AG04450 (cell line): ENCODE measurements at places on chromosomes 5 and 9. TPM values are rescaled to one million over a fixed set of nuclear protein-coding genes. Genes with fewer than 3 reads are reported as not detected.
A peak's percentile ranks its signal among the peaks of the same experiment; 100 is the strongest.

DNA sequence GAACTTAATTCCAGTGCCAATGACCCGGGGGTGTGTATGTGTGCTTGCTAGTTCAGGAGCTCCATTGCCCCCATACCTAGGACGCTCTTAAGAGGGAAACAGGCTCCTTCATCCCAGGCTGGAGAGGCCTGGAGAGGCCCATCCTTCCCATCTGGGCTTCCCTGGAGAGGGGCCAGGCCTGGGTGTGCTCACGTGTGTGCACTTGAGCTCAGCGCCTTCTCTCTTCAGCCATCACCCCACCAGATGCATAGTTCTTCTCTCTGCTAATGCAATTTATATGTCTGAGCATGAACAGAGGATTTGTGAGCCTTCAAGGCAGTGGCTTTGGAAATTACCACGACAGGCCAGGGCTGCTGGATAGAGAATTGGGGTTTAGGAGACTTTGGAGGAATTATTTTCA, 48.6 kb upstream of the SHB start:
- no peak for DNase-seq

The C9orf50 gene
- 0.26 and 0.30 TPM in 2 replicates for polyA plus RNA-seq

DNA sequence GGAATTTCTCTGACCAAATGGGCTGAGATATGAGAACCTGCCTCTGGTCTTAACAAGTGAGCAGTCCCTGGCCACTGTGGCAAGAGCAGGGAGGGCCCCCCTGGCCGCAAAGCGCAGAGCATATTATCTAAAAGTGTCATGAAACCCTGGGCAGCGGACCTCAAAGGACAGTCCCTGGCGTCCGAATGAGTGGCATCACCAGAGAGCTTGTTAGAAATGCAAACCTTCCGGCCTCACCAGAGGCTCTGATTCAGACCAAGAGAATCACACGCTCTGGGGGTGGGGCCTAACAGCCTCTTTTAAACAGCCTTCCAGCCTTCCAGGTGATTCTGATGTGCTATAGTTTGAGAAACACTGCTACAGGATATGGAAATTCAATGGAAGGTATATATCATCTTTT, 10.9 kb downstream of the PTPN3 start:
- no peak for DNase-seq

DNA sequence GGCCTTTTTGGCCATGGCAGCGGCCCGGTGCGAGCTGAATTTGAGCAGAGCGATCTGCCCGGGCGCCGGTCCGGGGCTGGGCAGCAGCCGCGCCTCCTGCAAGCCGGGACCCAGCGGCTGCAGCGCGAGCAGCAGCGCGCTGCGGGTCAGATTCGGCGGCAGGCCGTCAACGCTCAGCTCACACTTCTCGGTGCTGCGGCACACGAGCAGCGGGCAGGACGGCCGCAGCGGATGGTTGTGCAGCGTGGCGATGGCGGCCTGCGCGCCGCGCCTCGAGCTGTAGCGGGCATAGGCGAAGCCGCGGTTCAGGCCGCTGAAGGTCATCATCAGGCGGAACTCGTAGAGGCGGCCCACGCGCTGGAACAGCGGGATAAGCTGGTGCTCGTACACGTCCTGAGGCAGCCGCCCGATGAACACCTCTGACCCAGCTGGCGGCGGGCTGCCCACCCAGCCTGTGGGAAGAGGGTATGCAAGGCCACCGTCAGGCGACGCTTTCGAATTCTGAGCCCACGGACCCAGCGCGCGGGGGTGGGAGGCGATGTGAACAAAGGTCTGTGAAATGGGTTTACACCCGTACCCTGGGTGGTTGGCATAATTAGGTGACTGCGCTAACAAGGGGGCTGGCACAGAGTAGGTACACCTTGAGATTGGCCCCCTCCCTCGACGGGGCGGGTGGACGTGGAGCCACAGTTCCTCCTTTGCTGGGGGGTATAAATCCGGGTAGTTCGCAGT, 755 bp downstream of the DND1 start:
- DNase-seq, result no peak

The BSPRY gene
- polyA plus RNA-seq, result not detected in 2 replicates

The STXBP1 gene
- 19.8 and 25.0 TPM in 2 replicates for polyA plus RNA-seq

- no peak for DNase-seq
Observed at GRCh38 chr5:14735944-14736343, 71.4 kb downstream of the OTULIN start.

DNA sequence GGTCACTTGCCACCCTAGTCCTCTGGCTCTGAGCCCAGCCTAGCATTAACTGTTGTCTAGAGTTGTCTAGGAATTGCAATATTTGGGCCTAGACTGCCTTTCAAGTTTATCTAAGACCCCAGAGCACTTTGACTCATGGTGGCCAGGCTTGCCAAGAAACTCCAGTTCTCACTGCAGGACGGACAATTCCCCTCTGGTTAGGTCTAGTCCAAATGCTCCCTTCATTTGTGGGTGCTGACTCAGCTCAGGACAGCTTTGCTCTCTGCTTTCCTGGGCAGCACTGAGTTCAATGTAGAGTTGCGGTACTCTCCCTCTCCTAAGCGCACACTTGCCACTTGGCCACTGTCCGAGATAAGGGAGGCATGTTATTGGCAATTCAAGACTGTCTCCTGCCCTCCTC, 619.4 kb downstream of the TLE1 start:
- DNase-seq, result peak; percentile 2

The HACD4 gene
- 8.5 and 12.1 TPM in 2 replicates for polyA plus RNA-seq

The AK8 gene
- polyA plus RNA-seq, result 0.14 and 0.15 TPM in 2 replicates

DNA sequence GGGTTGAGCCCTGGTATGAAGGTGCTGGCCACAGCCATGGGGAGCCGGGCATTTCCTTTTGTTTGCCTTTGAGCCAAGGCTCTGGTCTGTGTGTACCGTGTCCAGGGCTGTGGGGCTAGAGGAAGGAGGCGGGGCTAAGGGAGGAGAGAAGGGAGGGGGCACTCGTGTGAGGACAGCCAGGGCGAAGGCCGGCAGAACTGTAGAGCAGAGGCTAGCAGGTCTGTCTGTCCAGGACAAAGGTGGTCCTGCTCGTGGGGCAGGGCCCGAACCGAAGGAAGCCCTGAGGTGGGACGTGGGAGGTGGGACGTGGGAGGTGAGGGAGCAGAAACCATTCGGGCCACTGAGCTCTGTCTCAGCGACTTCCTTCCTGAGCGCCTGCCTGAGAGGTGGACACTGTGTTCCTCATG, 41.3 kb upstream of the TESK1 start:
- no peak for DNase-seq

GRCh38 chr9:76744336-76744735, 19.9 kb upstream of the PCA3 start:
- DNase-seq, result no peak

The SPATA31C1 gene
- polyA plus RNA-seq, result not detected in 2 replicates

- DNase-seq, result no peak
Observed at GRCh38 chr5:132237670-132238069, 10.0 kb upstream of the P4HA2 start.

- DNase-seq, result no peak
Observed at GRCh38 chr5:64532212-64532611, 26.4 kb downstream of the RGS7BP start.

The FOXD1 gene
- polyA plus RNA-seq, result 7.5 and 8.4 TPM in 2 replicates

DNA sequence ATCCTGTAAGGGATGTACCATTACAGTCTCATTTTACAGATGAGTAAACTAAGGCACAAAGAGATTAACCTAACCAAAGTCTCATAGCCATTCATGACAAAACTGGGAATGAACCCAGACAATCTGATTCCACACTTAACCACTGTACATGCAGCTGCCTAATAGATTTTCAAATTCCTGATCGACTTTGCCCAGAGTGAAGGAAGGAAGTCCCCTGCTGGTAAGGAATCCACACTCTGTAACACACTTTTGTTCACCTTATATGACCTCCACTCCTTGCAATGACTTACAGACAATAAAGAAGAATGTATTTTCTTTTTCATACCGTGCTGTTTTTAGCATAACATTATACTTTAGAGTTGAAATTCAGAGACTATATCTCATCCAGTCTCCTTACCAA, 31.3 kb upstream of the PLPP6 start:
- no peak for DNase-seq

- no peak for DNase-seq
Observed at GRCh38 chr5:126939887-126940286, 90.5 kb downstream of the MARCHF3 start.

- DNase-seq, result no peak
Observed at GRCh38 chr5:52947851-52948250, 41.3 kb upstream of the ITGA2 start.

The SLC36A2 gene
- not detected in 2 replicates for polyA plus RNA-seq

- DNase-seq, result no peak
Observed at GRCh38 chr5:66138637-66139317, 5.3 kb upstream of the SREK1 start.

The OMD gene
- not detected in 2 replicates for polyA plus RNA-seq

DNA sequence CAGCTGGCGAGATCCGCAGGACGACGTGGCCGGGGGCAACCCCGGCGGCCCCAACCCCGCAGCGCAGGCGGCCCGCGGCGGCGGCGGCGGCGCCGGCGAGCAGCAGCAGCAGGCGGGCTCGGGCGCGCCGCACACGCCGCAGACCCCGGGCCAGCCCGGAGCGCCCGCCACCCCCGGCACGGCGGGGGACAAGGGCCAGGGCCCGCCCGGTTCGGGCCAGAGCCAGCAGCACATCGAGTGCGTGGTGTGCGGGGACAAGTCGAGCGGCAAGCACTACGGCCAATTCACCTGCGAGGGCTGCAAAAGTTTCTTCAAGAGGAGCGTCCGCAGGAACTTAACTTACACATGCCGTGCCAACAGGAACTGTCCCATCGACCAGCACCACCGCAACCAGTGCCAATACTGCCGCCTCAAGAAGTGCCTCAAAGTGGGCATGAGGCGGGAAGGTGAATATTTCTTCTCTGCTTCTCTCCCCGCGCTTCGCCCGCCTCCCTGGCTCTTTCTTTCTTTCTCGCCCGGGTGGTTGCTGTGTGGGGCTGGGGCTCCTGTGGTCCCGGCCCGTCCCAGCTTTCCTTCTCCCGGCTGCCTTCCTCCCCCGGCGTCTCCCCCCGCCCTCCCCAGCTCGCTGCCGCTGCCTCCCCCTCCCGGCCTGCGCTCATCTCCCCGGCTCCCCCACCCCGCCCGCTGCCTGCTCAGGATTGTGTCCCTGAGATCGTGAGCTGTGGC, 2.2 kb downstream of the NR2F1 start:
- no peak for DNase-seq

The TAF11L10 gene
- not detected in 2 replicates for polyA plus RNA-seq

DNA sequence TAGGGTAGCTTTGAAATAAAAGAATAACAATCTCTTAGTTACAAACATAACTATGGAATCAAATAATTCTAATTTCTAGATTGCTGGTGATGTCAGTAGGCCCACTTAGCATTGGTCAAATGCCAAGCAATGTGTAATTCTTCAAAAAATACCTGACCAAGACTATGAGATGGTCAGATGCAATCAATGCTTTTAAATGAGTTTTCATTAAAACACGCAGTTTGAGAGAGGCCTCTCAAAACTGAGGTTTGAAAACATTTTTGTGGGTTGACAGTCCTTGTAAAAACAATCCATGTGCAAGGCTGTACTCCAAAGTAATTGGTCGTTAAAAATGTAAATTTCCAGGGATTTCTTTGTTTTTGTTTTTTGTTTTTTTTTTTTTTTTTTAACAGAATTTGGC, 1.2 kb upstream of the RLN2 start:
- no peak for DNase-seq

- DNase-seq, result no peak
Observed at GRCh38 chr9:2623288-2624050, 1.9 kb downstream of the VLDLR start.

- peak; percentile 90 for DNase-seq
Observed at GRCh38 chr9:116288658-116289057, 135.1 kb downstream of the PAPPA start.

DNA sequence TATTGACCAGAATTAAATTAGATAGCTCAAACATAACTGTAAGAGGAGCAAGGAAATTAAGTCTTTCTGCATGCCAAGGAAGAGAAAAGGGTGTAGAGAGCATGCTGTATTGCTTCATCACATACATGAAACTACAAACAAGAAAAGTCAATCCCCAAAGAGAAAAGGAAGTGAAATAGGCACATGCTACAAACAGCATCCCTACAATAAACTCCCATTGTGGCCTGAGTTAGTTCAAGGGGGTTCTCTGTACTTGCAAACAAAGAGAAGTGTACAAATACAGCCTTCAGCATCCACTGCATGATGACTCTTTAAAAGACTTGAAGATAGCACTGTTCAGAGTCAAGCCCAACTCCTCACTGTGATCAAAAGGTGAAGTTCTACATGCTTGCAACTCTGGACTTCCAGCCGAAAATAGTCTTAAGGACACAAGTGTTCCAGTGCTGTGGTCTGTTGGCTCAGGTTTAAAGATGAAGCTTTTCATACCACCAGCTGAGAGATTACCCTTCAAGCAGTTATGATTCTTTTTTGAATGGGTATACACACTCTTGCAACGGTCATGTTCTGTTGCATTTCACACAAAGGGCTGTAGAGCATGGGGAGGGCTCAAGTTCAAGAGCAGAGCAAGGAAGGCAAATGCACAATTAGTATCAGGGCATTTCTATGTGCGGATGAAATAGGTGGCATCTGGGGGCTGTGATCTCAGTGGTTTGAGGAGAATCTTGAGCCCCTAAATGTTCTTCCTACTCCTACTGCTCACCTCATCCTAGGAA, 534.5 kb downstream of the EBF1 start:
- DNase-seq, result no peak

The ADCY2 gene
- not detected in 2 replicates for polyA plus RNA-seq

- DNase-seq, result no peak
Observed at GRCh38 chr9:135032041-135032835, 55.2 kb upstream of the OLFM1 start.

GRCh38 chr5:141155540-141156374, 5.9 kb downstream of the PCDHB6 start:
- no peak for DNase-seq

GRCh38 chr5:144386315-144386714, 215.6 kb downstream of the KCTD16 start:
- no peak for DNase-seq

DNA sequence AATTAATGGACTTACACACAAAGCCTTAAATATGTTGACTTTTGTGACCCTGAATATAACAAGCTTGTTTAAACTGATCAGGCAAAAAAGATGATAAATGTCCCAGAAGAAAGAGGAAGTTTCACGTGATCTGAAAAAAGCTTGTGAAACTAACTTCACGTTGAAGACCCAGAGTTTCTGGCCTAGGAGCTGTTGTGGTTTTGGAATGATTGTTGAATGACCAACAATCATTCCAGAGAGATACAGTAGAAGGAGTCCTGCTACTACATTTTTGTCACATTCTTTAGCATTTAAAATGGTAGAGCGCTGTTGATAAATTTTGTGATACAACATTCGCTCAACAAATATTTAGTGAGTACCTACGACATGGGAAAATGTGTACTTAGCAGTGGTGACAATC, 143.1 kb upstream of the FBN2 start:
- no peak for DNase-seq

DNA sequence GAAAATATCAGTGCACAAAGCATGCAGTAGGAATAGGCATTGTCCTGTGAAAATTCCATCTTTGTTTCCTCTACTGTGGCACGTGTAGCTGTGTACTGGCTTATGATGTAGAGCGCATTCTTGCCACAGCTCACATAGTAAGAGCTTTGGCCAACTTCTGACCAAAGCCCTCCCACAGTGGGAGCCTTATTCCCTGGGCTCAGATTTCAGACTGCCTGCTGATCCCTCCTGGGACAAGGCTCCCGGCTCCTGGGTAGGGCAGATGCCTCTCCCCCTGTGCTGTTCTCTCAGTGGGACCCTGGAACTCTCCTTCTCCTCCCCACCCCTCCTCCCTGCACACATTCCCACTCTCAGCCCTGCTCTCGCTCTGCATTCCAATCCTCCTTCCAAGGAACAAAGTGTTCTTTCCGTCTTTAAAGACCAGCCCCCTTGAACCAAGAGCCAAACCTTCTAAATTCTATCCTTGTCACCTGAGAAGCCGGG, 17.5 kb downstream of the LCP2 start:
- DNase-seq, result no peak
